ENCODE measurements at places on chromosomes 13 and 19. TPM values are rescaled to one million over a fixed set of nuclear protein-coding genes. Genes with fewer than 3 reads are reported as not detected.
A peak's percentile ranks its signal among the peaks of the same experiment; 100 is the strongest.

MATK gene
- not detected for total RNA-seq

DNA sequence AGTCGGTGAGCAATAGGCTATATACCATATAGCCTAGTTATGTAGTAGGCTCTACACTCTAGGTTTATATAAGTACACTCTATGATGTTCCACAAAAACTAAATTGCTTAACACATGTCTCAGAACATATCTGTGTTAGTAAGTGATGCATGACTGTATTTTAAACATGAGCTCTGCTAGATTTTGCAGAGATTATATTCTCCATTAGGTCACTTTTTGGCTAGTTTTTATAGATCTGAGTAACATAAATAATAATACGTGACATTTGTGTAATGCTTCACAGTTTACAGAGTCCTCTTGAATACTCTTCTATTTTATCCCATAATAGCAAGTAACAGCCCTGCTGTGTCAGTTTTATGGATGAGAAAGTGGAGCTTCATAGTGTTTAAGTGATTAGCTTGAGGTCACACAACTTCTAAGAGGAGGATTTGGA is 47.8 kb downstream of the NDFIP2 start:
- H3K4me3 ChIP-seq = no peak overlapping the region
- H3K4me1 ChIP-seq = peaks cover 21% of the 10 kb centered on the region
- no peaks in the 10 kb centered on the region for H3K36me3 ChIP-seq
- no peaks in the 10 kb centered on the region for H3K27me3 ChIP-seq
- no peak for DNase-seq
- no peak overlapping the region for H3K27ac ChIP-seq

DNA sequence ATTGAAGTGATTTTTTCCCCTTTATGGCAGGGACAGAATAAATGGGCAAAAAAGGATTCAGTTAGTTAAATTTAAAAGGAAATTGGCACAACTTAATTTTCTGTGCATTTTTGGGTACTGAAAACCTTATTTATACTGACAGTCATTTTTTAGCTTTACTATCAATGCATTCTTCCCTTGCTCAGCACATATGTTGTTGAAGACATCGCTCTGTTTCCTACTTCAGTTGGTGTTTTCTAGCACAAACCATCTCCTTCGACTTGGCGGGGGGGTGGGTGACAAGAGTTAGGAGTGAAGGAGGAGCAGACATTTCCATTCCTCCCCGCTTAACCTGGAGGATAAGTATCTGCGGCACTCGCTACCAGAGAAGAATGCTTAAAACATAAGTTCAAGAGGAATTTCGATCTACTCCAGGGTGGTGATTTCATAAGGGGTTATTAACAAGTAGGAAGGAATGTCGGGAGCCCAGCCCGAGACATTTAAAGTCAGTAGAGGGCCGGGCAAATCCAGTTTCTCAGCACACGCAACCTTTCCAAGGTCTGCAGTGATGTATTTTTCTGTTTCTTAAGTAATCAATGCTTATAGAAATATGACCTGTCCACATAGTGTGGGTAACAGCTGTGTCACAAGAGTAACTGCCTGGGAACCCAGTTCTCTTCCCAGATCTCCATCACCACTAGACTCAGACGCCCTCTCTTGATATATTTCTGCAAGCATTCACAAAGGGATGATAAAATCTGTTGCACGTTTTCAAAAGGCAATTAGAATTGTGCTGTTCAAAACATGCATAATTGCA is 525.8 kb downstream of the MYO16 start:
- no peak overlapping the region for H3K4me3 ChIP-seq
- DNase-seq = peak; percentile 63
- H3K36me3 ChIP-seq = no peaks in the 10 kb centered on the region
- peaks cover 44% of the 10 kb centered on the region for H3K4me1 ChIP-seq
- H3K27me3 ChIP-seq = no peaks in the 10 kb centered on the region
- peak overlapping the region; percentile 87 for H3K27ac ChIP-seq

FAM83E gene
- total RNA-seq = 3.5 TPM

DNA sequence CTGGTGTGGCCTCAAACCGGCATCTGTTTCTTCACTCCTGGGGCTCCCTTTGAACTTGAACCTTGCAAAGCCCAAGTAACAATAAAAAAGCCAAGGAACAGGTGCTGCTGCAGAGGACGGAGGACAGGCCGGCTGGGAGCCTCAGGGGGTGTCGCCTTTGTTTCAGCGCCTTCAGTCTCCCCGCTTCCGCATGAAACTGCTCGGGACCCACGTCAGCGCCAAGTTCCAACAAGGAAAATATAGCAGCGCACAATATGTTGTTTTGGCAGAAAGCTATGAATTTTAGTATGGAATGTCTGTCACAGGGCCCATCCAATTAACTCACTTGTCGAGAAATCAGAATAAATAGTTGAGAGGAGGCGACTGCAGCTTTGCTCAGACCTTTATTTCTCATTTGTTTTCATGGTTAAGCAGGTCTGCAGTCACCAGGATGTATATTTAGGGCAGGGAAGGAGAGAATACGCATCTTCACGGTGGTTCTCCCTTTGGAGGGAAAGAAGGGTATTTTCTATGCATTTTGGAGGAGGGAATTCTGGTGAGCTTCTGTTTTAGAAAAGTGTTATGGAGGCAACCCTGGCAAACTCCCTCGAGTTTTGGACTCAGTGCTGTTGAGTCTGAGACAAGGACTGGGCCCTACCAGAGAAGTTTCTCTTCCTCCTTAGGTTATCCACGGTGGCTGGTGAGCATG is 34.3 kb upstream of the MEDAG start:
- peak overlapping the region; percentile 97 for H3K27ac ChIP-seq
- peak; percentile 26 for DNase-seq
- H3K36me3 ChIP-seq = no peaks in the 10 kb centered on the region
- peaks cover 42% of the 10 kb centered on the region for H3K4me1 ChIP-seq
- H3K27me3 ChIP-seq = no peaks in the 10 kb centered on the region
- H3K4me3 ChIP-seq = no peak overlapping the region

- peaks cover 5% of the 10 kb centered on the region for H3K4me1 ChIP-seq
- DNase-seq = peak; percentile 51
- H3K36me3 ChIP-seq = no peaks in the 10 kb centered on the region
- no peaks in the 10 kb centered on the region for H3K27me3 ChIP-seq
- no peak overlapping the region for H3K4me3 ChIP-seq
Observed at GRCh38 chr13:59706101-59706976, 457.4 kb downstream of the DIAPH3 start.

ZNF222 gene
- 5.2 TPM for total RNA-seq

B3GNT3 gene
- total RNA-seq = not detected

DNA sequence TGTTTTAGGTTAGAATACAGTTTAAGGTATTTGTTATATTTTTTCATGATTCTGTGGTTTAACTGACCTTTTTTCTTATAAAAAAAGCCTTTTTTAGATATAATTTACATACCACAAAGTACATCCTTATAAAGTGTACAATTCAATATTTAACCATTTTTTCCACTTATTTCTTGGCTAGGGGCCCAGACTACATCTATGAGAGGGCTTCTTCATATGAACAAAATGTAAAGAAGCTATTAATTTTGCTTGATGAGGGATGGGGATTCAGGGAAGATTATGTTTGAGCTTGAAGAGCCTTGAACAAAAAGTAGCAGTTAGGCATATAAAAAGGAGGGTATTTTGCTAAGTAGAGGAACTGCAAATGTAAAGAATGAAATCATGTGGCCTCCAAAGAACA is 2.2 kb downstream of the CCDC122 start:
- H3K36me3 ChIP-seq = no peaks in the 10 kb centered on the region
- H3K4me3 ChIP-seq = no peak overlapping the region
- H3K27me3 ChIP-seq = no peaks in the 10 kb centered on the region
- peaks cover 11% of the 10 kb centered on the region for H3K4me1 ChIP-seq
- DNase-seq = no peak

GRCh38 chr19:29882719-29883105 is 59.3 kb upstream of the URI1 start:
- peaks cover 2% of the 10 kb centered on the region for H3K4me1 ChIP-seq
- H3K27ac ChIP-seq = no peak overlapping the region
- no peak overlapping the region for H3K4me3 ChIP-seq
- no peaks in the 10 kb centered on the region for H3K36me3 ChIP-seq
- DNase-seq = no peak

DNA sequence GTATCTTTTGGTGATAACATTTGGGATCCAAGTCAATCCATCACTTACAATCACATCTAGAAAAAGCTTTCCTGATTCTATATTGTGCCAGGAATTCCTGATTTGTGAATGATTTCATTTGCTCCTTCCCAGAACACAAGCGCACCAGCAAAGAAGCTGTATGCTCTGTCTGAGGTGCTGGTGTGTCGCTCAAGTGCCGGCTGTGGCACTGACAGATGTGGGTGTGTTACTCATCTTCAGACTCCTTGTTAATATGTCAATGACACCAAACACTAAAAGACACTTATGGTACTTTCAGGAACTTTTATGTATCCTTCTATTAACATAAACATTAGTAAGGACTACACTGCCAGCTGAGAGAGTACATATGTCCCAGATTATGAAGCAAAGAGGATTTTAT is 429.1 kb downstream of the ITGBL1 start:
- no peak overlapping the region for H3K4me3 ChIP-seq
- no peaks in the 10 kb centered on the region for H3K4me1 ChIP-seq
- no peaks in the 10 kb centered on the region for H3K27me3 ChIP-seq
- DNase-seq = no peak
- no peaks in the 10 kb centered on the region for H3K36me3 ChIP-seq

DNA sequence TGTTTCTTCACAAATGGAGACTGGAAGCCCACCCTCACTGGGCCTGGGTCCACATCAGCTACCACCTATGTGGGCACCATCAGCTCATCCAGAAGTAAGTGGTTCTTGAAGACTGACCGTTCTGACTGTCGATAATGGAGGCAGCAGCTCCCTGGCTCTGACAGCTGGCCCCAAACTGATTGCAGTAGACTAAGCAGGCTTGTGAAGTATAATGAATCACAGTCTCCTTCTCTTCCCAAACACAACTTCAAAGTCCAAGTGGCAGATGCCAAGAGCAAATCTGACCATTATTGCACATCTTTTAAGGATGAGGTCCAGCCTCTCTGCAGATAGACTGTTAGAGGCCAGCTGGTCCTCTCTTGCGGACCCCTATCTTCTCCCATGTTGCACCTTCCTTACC is 574.4 kb upstream of the KLF12 start:
- H3K27ac ChIP-seq = no peak overlapping the region
- H3K36me3 ChIP-seq = no peaks in the 10 kb centered on the region
- no peaks in the 10 kb centered on the region for H3K27me3 ChIP-seq
- H3K4me3 ChIP-seq = no peak overlapping the region
- no peaks in the 10 kb centered on the region for H3K4me1 ChIP-seq

GRCh38 chr13:46015366-46015765 is 37.2 kb downstream of the ZC3H13 start:
- H3K27ac ChIP-seq = no peak overlapping the region
- peaks cover 2% of the 10 kb centered on the region for H3K4me1 ChIP-seq
- H3K4me3 ChIP-seq = no peak overlapping the region
- peaks cover 3% of the 10 kb centered on the region for H3K36me3 ChIP-seq
- no peaks in the 10 kb centered on the region for H3K27me3 ChIP-seq

- no peaks in the 10 kb centered on the region for H3K36me3 ChIP-seq
- H3K27ac ChIP-seq = no peak within 1 kb of the TSS
- H3K4me3 ChIP-seq = no peak within 1 kb of the TSS
- no peaks in the 10 kb centered on the region for H3K27me3 ChIP-seq
Observed at GRCh38 chr19:19528721-19529490, at the start of gene YJEFN3. Gene YJEFN3, plus strand, starts transcription at chr19:19528911. Its CDS starts 22 bp downstream, at chr19:19528933.

- no peak for DNase-seq
- H3K36me3 ChIP-seq = no peaks in the 10 kb centered on the region
- no peak overlapping the region for H3K4me3 ChIP-seq
- H3K27ac ChIP-seq = peak overlapping the region; percentile 73
- H3K27me3 ChIP-seq = no peaks in the 10 kb centered on the region
Observed at GRCh38 chr19:46955813-46956371, 63.7 kb upstream of the NPAS1 start.

DNA sequence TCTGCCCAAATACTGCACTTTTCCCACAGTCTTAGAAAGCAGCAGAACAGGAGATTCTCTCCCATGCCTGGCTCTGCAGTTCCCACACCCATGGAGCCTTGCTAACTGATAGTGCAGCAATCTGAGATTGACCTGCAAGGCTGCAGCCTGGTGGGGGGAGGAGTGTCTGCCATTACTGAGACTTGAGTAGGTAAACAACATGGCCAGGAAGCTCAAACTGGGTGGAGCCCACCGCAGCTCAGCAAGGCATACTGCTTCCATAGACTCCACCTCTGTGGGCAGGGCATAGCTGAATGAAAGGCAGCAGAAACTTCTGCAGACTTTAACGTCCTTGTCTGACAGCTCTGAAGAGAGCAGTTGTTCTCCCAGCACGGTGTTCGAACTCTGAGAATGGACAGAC is 358.5 kb upstream of the PCDH9 start:
- H3K36me3 ChIP-seq = no peaks in the 10 kb centered on the region
- H3K4me1 ChIP-seq = no peaks in the 10 kb centered on the region
- H3K27ac ChIP-seq = no peak overlapping the region
- H3K4me3 ChIP-seq = no peak overlapping the region

- no peak overlapping the region for H3K27ac ChIP-seq
- no peaks in the 10 kb centered on the region for H3K36me3 ChIP-seq
- H3K27me3 ChIP-seq = no peaks in the 10 kb centered on the region
- no peak overlapping the region for H3K4me3 ChIP-seq
- DNase-seq = no peak
Observed at GRCh38 chr13:70388935-70389334, 280.7 kb upstream of the KLHL1 start.

C19orf85 gene
- not detected for total RNA-seq

GRCh38 chr19:29660835-29661234 is 4.4 kb upstream of the PLEKHF1 start:
- H3K36me3 ChIP-seq = no peaks in the 10 kb centered on the region
- DNase-seq = no peak
- no peak overlapping the region for H3K27ac ChIP-seq
- H3K4me1 ChIP-seq = peaks cover 15% of the 10 kb centered on the region
- no peaks in the 10 kb centered on the region for H3K27me3 ChIP-seq
- H3K4me3 ChIP-seq = no peak overlapping the region

GRCh38 chr19:2949939-2950285 is 5.1 kb upstream of the ZNF77 start:
- H3K4me1 ChIP-seq = peaks cover 27% of the 10 kb centered on the region
- H3K4me3 ChIP-seq = peak overlapping the region; percentile 16
- peak overlapping the region; percentile 95 for H3K27ac ChIP-seq
- no peaks in the 10 kb centered on the region for H3K27me3 ChIP-seq

- no peak overlapping the region for H3K4me3 ChIP-seq
- H3K4me1 ChIP-seq = no peaks in the 10 kb centered on the region
- DNase-seq = peak; percentile 50
- H3K36me3 ChIP-seq = peaks cover 17% of the 10 kb centered on the region
- H3K27me3 ChIP-seq = no peaks in the 10 kb centered on the region
Observed at GRCh38 chr13:95624020-95624419, 20.5 kb downstream of the DZIP1 start.

DNA sequence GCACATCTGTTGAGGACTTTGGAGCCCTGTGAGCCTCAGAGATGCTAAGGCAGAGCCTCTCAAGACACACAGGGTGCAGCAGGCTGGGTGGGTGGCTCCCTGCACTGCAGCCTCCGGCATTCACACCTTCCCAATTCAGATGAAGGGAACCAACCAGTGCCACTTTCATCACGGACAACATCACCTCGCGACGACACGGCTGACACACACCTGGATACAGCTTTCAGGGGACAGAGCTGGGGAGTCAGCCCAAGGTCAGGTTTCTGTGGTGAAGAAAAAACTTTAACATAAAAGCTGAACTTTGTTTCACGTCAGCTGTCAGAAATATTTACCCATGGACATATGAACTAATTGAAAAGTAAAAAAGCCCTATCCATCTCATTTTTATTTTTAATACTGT is 24.9 kb upstream of the ARHGEF7 start:
- no peak overlapping the region for H3K27ac ChIP-seq
- no peaks in the 10 kb centered on the region for H3K4me1 ChIP-seq
- no peak for DNase-seq

GRCh38 chr19:49758292-49758691 is 4.8 kb downstream of the TSKS start:
- H3K27ac ChIP-seq = no peak overlapping the region
- H3K4me1 ChIP-seq = no peaks in the 10 kb centered on the region
- no peak overlapping the region for H3K4me3 ChIP-seq

SYCN gene
- total RNA-seq = not detected
